ENCODE measurements at places on chromosomes 4 and X.
A peak's percentile ranks its signal among the peaks of the same experiment; 100 is the strongest.

- no peak for DNase-seq
Measured at GRCh38 chrX:83508526-83509253, 600 bp downstream of the POU3F4 start.

GRCh38 chr4:175678451-175678850 lies 133.6 kb downstream of the GPM6A start:
- DNase-seq = no peak

DNA sequence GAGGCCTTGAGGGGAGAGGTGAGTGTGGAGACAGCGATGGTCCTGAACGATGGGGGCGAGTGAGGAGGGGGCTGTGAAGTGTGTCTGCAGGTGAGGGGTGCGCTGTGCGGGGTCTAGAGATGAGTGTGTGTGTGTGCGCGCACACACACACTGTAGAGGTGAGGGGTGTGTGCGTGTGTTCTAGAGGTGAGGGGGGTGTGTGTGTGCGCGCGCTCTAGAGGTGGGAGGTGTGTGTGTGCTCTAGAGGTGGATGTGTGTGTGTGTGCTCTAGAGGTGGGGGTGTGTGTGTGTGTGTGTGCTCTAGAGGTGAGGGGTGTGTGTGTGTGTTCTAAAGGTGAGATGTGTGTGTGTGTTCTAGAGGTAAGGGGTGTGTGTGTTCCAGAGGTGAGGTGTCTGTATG lies 574 bp downstream of the BST1 start:
- DNase-seq = no peak

GRCh38 chr4:62006108-62006507 lies 806.0 kb downstream of the ADGRL3 start:
- DNase-seq = no peak

DNA sequence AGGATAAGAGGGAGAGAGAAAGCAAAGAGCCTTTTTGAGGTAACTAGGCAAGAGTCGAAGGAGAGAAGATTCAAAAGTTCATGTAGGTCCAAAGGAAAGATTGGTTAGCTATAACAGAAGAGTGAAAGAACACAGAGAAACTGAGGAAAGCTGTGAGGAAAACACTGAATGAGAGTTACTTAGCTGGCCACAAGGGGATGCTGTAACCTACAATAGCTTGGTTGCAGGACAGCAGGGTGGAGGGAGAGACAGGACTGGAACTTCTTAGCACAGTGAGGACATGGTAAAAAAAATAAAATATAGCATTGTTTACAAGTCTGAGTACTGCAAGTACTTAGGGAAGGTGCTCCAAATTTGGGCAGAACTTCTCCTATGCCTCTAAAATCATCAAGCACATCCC lies 48.3 kb downstream of the RAI2 start:
- no peak for DNase-seq

GRCh38 chrX:123906557-123907316 lies 46.9 kb downstream of the XIAP start:
- no peak for DNase-seq

GRCh38 chr4:146134761-146135445 lies 40.6 kb upstream of the LSM6 start:
- DNase-seq = no peak

- no peak for DNase-seq
Measured at GRCh38 chr4:83561381-83561780, 25.5 kb downstream of the GPAT3 start.

GRCh38 chrX:46904626-46905025 lies 7.6 kb upstream of the JADE3 start:
- DNase-seq = no peak

- DNase-seq = no peak
Measured at GRCh38 chrX:11397680-11398079, 104.5 kb downstream of the AMELX start.

DNA sequence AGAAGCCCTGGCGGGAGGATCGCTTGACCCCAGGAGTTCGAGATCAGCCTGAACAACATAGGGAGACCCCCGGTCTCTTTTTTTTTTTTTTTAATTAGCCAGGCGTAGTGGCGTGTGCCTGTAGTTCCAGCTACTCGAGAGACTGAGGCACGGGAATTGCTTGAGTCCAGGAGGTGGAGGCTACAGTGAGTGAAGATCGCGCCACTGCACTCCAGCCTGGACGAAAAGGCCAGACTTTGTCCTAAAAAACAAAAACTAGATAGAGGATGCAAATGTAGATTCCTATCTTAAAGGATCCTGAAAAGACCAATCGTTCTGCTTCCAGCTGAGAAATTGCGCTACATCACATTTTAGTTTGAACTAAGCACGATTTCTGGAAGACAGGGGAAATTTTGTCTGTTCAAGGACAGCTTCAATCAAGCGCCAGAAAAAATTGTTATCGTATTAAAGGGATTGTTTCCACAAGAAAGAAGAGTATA lies 627 bp upstream of the HSD17B11 start:
- no peak for DNase-seq

GRCh38 chrX:21383546-21383945 lies 9.3 kb downstream of the CNKSR2 start:
- no peak for DNase-seq

GRCh38 chr4:110224142-110224541 lies 25.7 kb upstream of the ELOVL6 start:
- no peak for DNase-seq

- no peak for DNase-seq
Measured at GRCh38 chr4:40507977-40508376, 121.7 kb downstream of the RBM47 start.

GRCh38 chrX:53266914-53267313 lies 14.5 kb downstream of the IQSEC2 start:
- no peak for DNase-seq

DNA sequence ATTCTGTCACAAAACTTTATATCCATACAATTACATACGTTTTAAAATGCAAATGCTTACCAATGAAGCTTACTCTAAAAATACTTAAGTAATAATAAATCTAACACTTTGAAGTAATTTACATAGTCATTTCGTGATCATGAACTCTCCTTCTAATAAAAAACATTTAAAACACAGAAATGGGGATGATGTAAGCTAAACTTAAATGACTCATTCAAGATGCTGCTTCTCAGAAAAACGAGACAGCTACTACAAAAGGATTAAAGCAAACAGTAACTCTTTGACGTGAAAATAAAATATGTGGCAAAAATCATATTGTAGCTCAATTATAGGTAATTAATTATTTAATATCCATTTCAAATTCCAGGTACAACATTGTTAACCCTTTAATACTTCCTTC lies 148.7 kb downstream of the FGF16 start:
- no peak for DNase-seq

DNA sequence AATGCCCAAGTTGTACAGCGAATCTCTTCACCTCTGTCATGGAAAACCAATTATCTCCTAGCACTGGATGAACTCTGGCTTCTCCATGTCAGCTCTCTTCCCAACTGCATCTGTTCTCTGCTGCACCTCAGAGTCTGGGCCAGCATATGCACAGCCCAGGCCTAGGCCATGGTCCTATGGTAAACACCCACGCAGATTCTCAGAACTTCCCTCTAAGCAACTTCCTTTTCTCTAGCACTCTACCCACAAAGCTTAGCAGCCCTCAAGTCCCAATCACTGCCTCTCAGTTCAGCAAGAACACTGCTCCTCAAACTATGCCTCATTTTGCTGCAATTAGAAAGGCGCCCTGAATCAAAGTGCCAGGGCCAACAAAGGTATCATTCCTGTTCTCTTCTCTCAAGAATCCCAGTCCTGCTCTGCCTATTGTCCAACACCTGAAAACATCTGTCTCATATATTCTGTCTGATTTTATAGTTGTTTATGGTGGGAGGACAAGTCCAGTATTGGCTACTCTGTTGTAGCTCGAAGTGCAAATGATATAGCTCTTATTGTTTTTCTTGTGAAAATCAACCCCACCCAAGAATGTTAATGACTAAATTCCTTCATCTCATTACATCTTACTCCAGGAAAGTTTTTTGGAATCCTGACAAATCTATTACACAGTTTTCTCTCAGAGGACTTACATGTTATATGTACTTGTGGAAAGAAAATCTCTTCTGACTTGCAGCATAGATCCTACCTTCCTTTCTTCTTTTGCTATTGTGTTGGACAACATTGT lies 85.4 kb downstream of the DCHS2 start:
- no peak for DNase-seq

- DNase-seq = no peak
Measured at GRCh38 chr4:109910256-109910655, 2.4 kb upstream of the EGF start.

- DNase-seq = no peak
Measured at GRCh38 chr4:1646690-1647089, 37.4 kb downstream of the FAM53A start.

GRCh38 chr4:113050371-113050755 lies 910 bp downstream of the ANK2 start:
- no peak for DNase-seq

- DNase-seq = no peak
Measured at GRCh38 chrX:81286608-81287007, 84.7 kb downstream of the SH3BGRL start.

DNA sequence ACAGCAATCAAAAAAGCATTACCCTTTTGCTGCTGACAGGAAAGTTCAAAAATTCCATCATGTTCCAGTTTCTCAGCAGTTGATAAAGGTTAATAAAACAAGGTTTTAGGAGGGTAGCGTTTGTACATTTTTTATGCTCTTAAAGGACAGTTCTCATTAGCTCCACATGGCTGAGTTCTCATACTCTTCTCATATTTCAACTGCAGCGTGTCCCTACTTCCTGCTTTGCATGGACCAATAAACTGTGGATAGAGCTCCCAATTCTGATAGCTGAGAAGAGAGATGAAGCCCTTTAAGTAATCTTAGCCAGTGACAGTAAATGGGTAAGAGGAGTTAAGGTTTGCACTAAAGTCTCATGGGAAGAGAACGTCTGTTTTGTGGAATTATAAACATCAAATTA lies 53.5 kb downstream of the SPANXA2 start:
- no peak for DNase-seq

DNA sequence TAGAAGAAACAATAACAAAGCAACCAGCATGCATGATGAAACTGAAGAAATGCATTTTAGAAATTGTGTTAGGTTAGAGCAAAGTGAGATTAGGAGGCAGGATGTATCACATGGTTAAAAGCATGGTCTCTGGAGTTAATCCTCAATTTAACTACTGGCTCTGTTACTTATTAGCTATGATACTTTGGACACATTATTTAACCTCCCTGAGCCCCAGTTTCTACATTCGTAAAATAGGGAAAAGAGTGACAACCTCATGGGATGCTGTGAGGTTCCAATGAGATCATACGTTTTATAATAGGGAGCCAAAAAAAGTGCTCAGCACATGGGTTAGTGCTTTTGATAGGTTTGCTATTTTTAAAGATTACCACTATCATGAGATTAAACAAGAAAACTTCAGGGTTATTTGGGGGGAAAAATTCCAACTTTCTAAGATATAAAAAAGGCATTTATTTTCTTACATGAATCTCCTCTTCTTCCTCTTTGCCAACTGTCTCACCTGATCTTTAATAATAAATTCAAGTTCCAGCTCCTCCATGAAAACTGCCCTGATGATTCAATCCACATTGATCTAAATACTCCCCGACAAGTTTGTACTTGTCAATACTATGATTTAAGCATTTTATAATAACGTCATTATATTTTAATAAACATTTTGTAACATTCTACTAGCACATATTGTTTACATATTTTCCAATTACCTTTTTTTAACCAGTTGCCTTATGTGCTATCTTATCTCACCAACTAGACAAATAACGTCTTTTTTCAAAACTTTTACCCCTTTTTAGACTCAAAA lies 4.6 kb downstream of the SEC31A start:
- DNase-seq = no peak

DNA sequence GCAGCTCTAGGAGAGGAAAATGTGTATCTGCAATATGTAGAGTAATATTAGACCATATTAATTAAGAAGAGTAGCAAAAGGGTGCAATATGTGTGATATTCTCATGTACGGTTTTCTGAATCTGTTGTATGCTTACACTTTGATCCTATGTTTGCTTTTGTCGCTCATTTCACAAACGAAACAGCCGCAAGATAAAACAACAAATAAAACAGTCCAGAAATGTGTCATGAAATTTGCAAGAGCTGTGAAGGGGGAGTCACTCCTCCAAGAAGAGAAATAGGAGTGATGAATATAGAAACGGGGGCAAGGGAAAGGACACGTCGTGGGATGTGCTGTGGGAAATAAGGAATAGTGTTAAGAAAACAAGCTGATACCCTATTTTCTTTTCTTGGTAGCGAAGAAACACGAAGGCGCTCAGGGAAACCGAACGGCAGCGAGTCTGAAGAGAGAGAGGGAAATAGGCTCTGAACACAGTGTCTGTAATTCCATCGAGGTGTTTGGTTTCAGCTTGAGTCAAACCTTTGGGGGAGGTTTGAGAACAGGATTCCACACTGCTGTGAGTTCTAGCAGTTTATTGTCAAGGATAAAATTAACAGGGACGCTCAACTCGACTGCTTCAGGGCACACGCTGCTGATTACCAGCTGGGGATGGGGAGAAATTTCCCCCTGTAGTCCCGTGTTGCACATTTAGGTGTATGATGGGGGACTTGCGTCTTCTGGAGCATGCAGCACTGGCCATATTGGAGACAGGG lies 595.6 kb upstream of the TENM3 start:
- DNase-seq = no peak

DNA sequence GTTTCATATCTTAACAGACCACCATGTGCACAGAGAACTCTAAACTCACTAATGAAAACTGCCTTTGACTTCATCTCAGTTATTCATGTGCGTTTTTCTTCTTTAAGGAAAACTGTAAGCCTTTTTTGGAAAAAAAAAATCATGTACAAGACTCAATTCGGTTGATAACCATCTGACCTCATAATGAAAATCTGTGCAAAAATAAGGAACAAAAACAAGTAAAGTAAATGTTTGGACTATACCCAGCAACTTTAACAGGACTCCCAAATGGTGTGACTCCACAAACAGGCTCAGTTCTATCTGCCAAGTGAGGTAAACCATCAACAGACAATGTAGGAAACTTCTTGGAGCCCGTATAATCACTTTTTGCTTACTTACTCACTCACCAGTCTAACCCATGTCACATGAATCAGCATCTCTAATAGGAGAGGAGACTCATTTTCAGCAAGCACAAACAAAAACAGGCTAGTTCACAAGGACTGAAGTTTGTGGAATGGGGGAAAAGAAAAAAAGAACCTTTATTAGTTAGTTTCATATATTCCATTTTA lies 9.3 kb downstream of the APOO start:
- no peak for DNase-seq

GRCh38 chr4:184472614-184473498 lies 1.5 kb downstream of the IRF2 start:
- no peak for DNase-seq

GRCh38 chr4:150479657-150480056 lies 102.3 kb upstream of the MAB21L2 start:
- no peak for DNase-seq

- DNase-seq = no peak
Measured at GRCh38 chrX:133364865-133365264, 50.4 kb downstream of the GPC4 start.

- DNase-seq = peak; percentile 73
Measured at GRCh38 chrX:9942086-9942485, 25.1 kb upstream of the CLDN34 start.
